ENCODE measurements at places on chromosomes 5 and 9.

- no peak for DNase-seq
Observed at GRCh38 chr5:169795338-169795737, 158.3 kb downstream of the DOCK2 start.

DNA sequence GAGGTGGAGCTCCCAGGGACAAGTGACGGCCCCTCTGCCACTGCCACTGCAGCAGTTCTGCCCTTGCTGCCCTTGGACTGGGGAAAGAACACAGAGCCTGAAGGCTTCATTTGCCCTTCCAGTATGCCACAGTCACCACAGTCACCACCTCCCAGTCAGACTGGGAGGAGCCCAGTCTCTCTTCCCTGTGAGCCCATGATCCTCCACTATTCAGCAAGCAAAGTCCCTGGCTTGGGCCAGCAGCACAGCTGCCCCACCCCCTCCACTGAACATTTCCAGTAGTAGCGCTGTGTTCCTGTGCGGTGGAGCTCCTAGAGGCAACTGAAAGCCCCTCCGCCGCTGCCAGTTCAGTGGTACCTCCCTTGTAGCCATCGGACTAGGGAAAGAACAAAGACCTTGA lies 329.4 kb downstream of the MAN2A1 start:
- no peak for DNase-seq

- DNase-seq, result no peak
Observed at GRCh38 chr5:142671801-142672200, 14.1 kb downstream of the FGF1 start.

DNA sequence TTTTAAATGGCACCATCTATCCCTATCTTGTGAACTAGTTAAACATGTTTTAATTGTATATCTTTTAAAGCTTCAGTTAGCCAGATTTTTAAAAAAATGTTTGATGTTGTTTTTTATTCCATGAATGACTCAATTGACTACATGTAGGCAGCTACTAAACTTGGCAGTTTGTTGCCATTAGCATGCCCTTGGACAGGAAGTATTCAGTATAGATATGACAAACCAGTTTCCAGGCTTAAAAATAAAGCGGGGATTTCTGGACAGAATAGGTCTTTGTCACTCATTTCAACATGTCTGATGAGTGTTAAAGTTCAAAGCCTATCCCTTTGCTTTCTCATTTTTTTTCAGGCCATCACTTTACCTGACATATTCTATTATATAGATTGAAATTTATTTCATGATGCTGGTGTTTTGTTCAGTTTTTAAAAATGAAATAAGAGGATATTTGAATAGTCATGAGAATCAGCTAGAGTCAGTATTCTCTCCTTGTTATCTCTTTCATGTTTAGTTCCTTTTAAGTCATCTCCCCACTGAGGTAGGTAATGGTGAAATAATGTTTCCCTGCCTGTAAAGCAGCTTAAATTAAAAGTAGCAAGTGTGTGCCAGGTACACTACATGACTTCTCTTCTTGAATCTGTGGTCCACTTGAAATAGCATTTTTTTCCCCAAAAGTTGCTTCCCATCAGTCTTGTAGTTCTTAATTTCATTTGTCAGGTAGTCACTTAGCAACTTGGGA lies 11.9 kb downstream of the TNFAIP8 start:
- DNase-seq, result no peak

GRCh38 chr5:140151144-140152021 lies 23.6 kb upstream of the CYSTM1 start:
- no peak for DNase-seq

GRCh38 chr5:9540791-9541190 lies 5.1 kb downstream of the SEMA5A start:
- DNase-seq, result no peak

GRCh38 chr9:104776797-104777196 lies 12.9 kb downstream of the NIPSNAP3B start:
- no peak for DNase-seq

GRCh38 chr5:7330256-7330655 lies 65.7 kb upstream of the ADCY2 start:
- no peak for DNase-seq

DNA sequence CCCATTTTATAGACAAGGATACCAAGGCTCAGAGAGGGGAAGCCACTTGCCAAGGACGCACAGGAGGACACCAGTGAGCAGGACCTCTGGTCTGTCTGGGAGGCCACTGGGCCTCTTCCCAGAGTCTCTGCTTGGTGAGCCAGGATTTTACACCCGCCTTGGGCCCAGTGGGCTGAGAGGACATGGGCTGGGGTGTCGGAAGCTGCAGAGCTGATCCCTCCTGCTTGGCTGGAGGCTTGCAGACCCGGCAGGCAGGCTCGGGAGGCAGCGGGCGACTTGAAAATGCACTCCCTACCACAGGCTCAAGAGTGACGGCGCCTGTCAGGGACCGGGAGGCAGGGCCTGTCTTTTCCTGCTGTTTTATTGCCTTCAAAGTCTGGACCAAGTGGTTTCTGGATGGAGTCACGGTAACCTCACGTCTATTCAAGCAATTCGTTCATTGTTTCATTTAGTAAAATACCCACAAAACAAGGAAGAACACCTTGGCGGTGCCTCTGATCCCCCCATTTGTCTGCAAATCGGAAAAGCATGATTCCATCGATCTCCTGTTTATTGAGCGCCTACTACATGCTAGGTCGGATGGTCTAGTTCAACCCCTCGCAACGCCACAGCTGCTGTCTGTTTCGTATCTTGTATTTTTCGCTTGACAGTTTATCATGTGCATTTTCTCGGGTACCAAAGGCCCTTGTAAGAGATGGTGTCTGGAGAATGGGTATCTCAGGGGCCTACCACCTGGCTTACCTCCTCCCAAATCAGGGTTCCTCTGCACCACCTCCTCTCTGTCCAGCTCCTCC lies 108.1 kb upstream of the IER5L start:
- DNase-seq, result no peak

DNA sequence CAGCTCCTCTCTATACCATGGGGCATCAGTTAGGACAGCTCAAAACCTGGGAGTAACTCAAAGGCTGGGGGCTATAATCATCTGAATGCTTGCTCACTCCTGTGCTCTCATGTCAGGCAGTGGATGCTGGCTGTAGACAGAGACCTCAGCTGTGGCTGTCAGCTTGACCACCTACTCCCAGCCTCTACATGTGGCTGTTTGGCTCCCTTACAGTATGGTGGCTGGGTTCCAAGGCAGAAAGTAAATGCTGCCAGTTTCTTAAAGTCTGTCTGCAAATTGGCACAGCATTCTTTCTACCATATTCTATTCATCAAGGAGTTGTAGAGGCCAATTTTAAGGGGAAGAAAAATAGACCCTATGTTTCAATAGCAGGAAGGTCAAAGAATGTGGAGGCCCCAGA lies 66.9 kb downstream of the TMC1 start:
- DNase-seq, result no peak

- DNase-seq, result no peak
Observed at GRCh38 chr9:16413509-16414016, 456.9 kb downstream of the BNC2 start.

GRCh38 chr5:131857388-131857787 lies 60.6 kb upstream of the FNIP1 start:
- DNase-seq, result no peak

- no peak for DNase-seq
Observed at GRCh38 chr5:8473827-8474568, 605.0 kb downstream of the MTRR start.

- DNase-seq, result no peak
Observed at GRCh38 chr9:105291938-105292337, 47.5 kb downstream of the SLC44A1 start.

- no peak for DNase-seq
Observed at GRCh38 chr5:449151-449550, 6.2 kb downstream of the EXOC3 start.

DNA sequence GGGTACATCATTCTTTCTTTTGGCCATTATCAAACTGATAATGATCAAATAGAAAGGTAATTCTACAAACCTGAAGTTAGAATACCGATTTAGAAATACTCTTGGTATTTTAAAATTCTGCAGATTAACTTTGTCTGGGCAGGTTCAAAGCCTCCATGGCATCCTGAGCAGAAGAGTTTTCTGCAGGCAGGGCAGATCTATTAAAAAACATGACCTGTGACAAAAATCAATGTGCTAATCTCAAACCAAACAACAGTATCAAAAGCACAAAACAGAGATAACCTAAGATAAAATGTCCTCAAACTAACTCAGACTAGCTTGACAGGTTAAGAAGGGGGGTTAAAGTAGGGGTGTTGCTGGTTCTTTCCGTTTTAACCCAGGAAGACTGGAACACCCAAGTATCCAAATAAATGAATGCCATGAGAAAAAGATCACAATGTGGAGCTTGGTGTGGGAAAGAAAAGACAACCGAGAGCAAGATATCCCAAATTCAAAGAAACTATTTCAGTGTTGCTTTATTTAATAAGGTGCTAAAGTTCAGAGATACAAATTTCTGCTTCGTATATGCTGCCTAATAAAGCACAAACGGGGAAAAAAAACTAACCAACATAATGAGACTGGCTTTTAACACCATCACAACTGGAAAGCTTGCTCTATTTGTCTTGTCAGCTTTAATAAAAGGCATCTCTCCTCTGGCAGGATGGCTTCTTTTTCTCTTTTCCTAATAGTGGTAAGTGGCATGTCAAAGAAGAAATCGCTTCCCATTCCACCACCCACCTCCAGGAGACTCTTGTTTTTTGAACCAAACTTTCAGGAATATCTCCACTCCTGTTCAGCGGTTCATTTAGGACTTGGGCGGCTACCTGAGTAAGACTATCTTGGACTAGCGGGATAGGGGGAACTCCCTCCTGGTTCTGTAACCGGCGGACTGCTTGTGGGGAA lies 2.3 kb downstream of the EFNA5 start:
- no peak for DNase-seq

- no peak for DNase-seq
Observed at GRCh38 chr9:88425538-88425950, 37.3 kb downstream of the SPIN1 start.

DNA sequence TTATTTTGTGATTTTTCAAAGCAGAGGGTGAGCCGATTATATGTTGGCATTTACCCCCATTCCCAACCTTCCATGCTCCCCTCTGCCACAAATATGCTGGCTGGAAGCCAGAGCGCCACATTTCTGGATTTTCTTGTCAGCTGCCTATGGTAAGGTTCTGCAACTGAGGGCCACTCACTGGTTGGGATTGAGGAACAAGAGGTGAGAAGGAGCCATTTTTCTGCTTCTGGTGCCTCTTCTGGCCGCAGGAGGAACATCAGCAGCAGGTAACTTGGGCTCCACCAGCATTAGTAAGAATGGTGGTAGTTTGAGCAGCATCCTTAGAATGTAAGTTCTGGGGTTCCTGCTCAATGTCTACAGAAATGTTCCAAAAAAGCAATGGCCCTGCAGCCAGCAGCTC lies 159.5 kb upstream of the MAST4 start:
- no peak for DNase-seq

DNA sequence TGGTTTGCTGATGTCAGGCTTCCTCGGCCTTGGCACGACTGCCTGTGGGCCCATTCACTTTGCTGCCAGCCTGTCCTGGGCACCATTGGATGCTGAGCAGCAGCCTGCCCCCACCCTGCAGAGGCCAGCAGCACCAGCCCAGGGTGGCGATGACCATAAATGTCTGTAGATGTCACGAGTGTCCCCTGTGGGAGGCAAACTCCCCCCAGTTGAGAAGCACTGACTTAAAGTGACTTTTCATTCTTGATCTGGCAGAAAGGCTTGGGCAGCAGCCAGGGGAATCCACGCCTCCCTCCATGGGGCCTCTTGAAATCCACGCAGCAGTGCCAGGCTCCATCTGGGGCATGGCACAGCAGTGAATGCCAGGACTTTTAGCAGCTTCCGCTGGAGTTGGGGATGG lies 21.8 kb downstream of the IRX4 start:
- no peak for DNase-seq

DNA sequence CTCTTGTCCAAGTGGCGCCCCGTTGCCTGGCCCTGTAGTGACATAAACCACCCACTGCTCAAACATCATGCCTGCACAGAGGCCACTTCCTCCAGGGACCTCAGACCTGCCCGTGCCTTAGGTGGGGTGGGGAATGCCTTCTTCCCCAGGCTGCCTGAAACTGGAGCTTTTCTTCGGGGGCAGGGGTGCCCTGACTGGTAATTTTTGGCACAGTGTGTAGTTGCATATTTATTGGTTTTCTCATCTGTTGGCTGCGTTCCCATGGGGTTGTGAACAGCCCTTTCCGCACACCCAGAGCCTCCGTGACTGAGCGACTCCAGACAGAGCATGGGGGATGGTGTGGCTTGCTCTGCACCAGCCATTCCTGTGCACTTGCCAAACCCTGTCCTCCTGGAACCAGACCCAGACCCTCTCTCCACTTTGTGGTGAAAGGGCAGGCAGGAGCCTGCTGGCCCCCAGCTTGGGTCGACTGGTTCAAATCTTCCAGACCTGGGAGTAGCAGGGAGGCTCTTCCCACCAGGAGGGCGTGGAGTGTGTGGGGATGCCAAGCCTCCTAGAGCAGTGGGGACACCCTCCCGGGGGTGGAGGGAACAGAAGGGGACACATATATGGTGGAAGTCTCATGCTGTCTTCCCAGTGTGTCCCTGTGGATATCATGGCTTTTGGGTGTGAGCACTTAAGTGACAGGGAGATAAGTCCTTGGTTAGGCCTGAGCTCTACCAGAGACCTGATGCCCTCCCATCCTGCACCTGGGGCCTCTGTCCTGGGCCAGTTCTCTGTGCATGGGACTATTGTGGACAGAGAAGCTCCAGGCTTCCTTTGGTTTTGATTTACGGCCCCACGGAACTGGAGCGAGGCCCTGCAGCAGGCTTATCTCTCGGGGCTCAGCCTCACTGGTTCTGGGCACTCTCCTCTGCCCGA lies 39.6 kb downstream of the WNK2 start:
- DNase-seq, result peak; percentile 70

DNA sequence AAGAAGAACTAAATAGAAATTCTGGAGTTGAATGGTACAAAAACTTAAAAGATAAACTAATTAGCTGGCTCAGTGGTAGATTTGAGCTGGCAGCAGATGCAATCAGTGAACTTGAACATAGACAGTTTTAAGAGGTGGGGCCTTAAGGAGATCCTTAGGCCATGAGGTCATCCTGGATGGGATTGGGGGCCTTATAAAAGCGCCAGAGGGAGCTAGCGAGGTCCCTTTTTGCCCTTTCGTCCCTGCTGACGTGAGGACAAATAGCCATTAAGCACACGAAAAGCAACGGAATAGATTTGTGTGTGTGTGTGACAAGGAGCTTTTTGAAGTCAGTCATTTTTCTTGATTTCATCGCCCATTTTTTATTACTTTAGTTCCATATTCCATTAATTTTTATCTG lies 83.3 kb downstream of the ZNF354C start:
- DNase-seq, result no peak

GRCh38 chr9:134992755-134993124 lies 75.0 kb upstream of the FCN1 start:
- DNase-seq, result no peak

Measured in NCI-H1105 (cell line).